ENCODE measurements at places on chromosomes 2 and 18.

- peak; percentile 38 for DNase-seq
Measured at GRCh38 chr2:121532347-121532766, 1.7 kb downstream of the RNU4ATAC start.

- DNase-seq, result no peak
Measured at GRCh38 chr2:111106706-111107105, 14.0 kb upstream of the BCL2L11 start.

- DNase-seq, result no peak
Measured at GRCh38 chr2:216477283-216478035, 21.2 kb upstream of the RPL37A start.

GRCh38 chr2:9205963-9206948 lies at the start of gene ASAP2:
TSS of gene ASAP2 (plus strand) at chr2:9206812. CDS start at chr2:9207105, 293 bp downstream.
- DNase-seq, result peak; percentile 84

DNA sequence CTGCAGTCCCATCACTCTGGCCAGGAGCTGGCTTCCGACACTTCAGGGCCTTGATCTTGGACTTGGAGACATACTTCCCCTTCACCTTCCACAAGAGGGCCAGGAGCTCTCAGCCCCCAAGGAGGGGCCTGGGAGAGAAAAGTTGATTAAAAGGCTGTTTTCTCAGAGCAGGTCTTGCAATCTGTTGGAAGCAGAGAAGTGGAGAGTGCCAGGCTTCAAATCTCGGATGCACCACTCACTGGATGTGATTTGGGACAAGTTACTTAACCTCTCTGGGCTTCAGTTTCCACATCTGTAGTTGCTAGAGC lies 255.3 kb downstream of the CYP26B1 start:
- no peak for DNase-seq

DNA sequence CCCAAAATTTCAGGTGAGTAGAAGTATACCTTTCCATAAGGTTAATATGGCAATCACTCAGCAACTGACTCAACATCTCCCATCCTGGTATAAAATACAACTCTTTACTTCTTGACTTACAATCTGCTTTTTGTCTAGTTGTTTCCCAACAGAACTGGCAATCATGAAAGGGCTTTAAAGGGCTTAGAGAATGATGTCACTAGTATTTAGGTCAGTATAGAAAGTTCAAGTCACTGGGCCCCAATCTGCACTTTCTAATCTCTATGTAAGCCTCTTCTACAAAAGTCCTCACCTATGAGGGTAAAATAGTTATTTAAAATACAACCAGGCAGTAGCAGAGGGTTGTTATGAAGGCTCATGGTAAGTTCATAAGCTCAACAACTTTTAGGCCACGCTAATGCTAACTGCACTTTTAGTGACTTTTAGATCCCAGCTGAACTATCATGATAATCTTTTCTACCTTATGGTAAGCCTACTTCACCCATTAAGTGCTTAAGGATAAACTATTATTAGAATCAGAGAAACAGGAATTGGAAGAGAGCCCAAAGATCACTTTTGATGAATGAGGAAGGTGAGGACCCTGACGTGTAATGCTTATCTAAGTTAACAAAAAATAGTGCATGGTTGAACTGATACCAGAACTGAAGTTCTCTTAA lies 79.6 kb downstream of the GORASP2 start:
- no peak for DNase-seq

GRCh38 chr2:190763901-190764514 lies 115.1 kb downstream of the NAB1 start:
- DNase-seq, result peak; percentile 22

GRCh38 chr2:159185401-159186130 lies 100.9 kb downstream of the WDSUB1 start:
- DNase-seq, result peak; percentile 61

GRCh38 chr2:134502104-134502503 lies 216.7 kb downstream of the TMEM163 start:
- no peak for DNase-seq

DNA sequence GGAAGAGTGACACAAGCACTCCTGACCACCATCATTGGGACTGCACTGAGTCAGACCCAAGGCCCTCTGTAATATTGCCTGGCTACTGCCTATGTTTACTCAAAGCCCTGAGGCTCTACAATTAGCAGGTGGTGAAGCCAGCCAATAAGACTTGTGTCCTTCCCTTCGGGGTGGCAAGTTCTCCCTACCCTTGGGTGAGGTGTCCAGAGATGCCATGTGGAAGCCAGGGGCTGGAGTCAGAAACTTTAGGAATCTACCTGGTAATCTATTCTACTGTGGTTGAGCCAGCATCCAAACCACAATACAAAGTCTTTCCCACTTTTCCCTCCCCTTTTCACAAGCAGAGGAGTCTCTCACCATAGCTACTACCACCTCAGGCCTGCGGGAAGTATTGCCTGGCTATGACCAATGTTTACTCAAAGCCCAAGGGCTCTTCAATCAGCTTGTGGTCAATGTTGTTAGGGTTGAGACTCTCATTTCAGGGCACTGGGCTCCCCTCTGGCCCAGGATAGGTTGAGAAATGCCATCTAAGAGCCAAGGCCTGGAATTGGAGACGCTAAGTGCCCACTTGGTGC lies 17.6 kb downstream of the DHRS9 start:
- no peak for DNase-seq

DNA sequence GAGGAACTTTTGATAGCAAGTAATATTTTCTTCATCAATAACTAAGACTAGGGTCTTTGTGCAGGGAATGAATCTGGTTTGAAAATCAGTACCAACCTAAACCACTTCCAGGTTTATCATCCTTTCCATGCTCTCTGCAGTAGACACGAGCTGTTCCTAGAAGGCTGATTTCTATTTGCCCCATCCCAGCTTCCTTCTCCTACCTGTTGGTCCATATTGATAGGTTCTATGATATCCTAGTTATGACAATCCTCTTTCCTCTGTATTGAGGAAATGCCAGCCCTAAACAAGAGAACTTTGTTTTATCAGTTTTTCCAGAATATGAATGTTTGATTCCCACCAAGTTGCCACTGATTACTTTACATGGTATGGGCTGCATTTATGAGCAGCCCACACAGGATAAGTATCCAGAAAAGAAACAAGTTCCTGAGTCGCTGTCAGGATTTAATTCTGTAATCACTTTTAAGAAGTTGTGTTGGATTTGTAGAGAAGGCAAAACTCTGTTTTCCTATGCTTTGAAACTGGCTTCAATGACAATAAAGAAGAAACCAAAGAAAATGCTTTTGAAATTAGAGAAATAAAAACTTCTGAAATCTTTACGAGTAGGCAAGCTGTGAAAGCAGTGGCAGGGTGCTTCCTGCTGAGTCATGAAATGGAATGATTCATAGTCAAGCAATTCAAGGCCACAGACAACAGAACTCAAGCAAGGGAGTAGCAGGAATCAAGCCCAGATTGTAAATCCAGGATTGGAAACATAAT lies 37.3 kb upstream of the TANK start:
- peak; percentile 29 for DNase-seq

GRCh38 chr2:72008608-72009007 lies 139.1 kb downstream of the CYP26B1 start:
- DNase-seq, result no peak

DNA sequence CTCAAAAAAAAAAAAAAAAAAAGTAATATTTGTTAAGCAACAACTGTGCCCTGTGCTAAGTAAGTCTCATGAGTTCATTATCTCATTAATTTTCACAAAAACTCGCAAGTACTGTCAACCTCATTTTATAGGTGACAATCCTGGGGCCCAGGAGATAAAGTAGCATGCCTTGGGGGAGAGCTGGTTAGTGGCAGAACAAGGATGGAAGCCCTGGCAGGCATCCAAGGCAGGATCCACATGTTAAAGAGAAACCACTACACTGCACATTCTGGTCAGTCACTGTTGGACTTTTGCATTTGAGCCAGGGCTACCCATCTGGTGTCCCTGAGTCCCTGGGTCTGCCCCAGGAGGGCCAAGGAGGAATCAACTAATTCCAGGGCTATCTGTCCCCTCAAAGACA lies 54.6 kb downstream of the ZFP36L2 start:
- peak; percentile 46 for DNase-seq

DNA sequence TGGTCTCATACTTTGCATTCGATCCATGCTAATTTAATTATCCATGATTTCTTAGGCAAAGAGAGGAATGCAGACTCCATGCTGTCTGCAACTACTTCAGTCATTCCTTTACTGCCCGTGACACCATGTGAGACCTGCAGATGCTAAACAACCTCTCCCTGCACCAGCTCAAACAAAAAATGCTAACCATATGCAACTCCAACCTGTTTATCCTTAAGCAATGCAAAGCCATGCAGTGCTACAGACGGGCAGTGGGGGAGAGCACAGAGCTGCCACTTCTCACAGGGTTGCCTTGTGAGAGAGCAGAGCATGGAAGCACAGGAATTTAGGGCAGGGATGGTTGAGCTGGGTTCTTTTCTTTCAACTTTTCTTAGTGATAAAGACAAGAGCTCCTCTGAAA lies 74.9 kb upstream of the KLHL14 start:
- no peak for DNase-seq

DNA sequence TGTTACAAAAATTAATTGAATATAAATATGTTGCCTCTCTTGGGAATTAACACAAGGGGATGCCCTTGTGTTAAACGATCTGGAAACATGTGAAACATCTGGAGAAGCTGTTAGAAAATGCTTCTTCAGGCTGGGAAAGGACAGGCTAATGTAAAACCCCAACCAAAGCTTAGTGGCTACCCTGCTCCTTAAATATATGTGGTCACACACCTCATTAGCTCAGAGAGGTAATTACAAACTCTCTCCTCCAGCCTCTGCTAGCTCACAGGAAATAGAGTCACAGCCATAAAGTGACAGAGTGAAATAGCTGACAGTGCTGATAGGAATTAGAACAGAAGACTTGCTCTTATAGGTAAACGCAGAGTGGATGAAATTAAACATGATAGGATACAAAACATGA lies 155.9 kb downstream of the RAB3GAP1 start:
- DNase-seq, result no peak

DNA sequence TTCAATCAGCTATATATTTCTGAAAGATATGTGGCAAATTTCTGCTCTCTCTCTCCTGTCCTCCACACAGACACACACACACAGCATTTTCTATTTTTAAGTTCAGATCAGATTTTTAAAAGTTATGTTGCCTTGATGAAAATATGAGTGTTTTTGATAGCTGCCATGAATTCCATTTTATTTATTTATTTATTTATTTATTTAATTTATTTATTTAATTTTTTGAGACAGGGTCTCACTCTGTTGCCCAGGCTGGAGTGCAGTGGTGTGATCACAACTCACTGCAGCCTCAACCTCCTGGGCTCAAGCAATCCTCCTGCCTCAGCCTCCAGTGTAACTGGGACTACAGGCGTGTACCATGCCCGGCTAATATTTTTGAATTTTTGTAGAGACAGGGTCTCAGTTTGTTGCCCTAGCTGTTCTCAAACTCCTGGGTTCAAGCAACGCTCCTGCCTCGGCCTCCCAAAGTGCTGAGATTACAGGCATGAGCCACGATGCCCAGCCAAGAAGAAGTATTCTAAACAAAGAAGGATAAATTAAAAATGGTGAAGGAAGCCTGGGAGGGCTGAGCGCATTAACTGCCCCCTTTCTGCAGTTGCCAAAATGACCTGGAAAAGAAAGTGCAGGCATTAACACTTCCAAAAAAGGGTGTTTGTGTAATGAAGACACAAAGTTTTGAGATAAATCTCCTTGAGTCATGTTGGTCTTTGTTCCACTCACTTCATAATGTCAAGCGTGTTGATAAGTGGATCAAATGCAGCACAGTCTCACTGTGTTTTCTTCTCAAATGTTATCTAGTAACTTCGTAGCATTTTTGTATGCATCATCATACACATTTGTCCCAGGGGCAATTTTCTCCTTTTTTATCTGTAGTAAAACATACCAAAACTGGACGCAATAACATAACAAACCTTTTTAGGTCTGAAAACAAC lies 11.1 kb upstream of the IMPA2 start:
- no peak for DNase-seq

GRCh38 chr2:88170472-88170892 lies 336 bp downstream of the THNSL2 start:
- no peak for DNase-seq

DNA sequence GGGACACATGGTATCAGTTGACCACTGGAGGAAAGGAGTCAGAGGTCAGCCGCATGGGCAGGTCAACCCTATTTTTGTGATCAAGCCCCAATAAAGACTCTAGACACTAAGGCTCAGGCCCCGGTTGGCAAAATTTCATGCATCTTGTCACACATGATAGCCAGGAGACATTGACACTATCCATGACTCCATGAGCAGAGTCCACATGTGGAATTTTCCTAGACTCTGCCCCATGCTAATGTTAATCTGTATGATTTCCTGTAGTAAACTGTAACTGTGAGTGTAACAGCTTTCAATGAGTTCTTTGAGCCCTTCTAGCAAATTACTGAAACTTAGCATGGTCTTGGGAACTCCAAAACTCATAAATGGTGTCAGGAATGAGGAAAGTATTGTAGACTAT lies 192.3 kb downstream of the PDE11A start:
- DNase-seq, result no peak

- no peak for DNase-seq
Measured at GRCh38 chr18:54089749-54090459, 134.6 kb downstream of the MBD2 start.

- no peak for DNase-seq
Measured at GRCh38 chr2:174666845-174667244, 69.2 kb upstream of the WIPF1 start.

GRCh38 chr2:224594840-224595239 lies 9.7 kb upstream of the CUL3 start:
- DNase-seq, result peak; percentile 61

GRCh38 chr18:21342372-21342771 lies 100.3 kb downstream of the GREB1L start:
- DNase-seq, result no peak

GRCh38 chr2:240139011-240139441 lies 1.4 kb downstream of the OTOS start:
- DNase-seq, result no peak

- DNase-seq, result no peak
Measured at GRCh38 chr18:22391407-22392345, 26.0 kb downstream of the CTAGE1 start.

- no peak for DNase-seq
Measured at GRCh38 chr2:2849464-2850217, 518.6 kb upstream of the MYT1L start.

DNA sequence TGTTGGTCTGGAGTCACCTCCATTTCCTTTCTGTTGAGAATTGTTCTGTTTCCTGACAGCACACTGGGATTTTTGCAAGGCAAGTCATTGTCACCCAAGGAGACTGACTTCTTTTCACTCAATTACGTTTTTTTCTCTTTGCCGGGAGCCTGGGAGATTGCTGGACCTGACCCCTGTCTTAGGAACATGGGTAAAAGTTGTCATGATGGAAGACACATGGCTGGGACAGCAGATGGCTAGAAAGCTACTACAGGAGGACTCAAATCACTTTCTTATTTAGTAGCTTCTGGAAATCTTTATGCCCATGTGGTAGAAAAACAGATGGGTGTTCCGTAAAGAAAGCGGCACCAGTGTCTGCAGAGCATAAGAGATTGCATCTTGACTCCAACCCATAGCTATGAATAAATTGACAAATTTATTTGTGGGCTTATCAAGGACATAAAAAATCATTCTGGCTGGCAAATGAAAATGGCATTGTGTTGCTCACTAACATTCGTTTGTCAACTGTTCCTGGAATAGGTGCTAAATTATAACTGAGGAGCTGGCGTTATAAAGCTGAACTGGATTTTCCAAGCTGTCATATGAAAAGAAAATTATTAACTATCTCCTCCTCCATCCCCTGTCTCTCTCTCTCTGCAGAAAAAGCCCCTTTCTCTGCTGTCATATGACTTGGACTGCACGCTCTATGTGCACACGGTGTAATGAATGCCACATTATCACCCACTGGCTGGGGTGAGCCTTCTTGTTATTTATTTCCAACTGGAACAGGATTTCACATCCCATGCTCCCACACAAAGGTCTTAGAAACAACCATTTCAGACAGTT lies 159.8 kb downstream of the SH3RF3 start:
- DNase-seq, result no peak
